ENCODE measurements at places on chromosomes 1 and 21.

- DNase-seq, result no peak
Observed at GRCh38 chr1:45891087-45891486, 87.7 kb downstream of the MAST2 start.

DNA sequence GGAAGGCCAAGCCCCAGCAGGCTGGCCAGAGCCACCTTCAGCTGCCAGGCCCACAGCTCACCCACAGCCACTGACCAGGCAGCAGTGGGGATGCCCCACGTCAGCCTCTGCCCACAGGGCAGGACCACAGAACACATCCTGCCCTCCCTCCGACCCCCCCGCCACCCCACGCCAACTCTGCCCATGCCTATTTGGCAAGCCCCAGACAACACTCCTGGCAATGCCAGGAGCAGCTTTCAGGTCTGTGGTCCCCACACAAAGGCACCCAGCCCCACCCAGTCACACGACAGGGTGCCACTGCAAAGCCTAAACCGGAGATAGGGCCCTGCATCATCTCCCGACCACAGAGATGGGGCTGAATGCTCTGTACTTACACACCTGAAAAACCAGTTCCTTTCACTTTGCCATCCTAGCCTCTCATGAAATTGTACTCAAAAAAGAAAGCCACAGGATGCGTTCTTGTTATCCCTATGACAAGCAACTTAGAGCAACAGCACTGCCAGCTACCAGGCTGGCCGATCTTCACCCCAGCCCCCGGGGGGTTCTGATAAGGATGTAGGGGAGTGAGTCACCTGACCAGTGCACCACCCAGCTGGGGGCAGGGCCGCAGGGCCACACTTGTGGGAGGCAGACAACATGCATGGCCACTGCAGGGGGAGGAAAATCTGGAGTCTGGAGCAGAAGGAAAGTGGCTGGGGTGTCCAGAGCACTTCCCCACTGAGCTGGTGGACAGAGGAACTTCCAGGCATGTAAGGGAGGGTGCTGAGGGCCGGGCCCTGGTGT, 36.2 kb downstream of the UBE2G2 start:
- DNase-seq, result peak; percentile 42

DNA sequence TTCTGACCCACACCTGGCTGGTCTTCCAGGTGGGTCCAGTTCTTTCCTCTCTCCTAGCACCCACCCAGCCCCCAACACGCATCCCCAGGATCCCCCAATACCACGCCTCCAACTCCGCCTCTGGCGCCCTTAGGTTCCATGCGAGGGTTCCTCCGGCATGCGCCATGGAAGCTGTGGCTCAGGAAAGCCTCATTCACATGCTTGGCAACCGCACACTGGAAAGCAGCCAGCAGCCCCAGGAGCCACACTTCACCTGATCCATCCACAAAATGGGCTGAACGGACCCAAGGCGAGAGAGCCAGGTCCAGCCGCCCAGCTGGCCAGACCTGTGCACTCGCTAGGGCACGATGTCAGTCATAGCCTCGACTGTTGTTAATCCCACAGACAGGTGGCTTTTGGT, 161.2 kb downstream of the PSMG1 start:
- no peak for DNase-seq

- no peak for DNase-seq
Observed at GRCh38 chr1:5620418-5620817, 371.8 kb downstream of the NPHP4 start.

GRCh38 chr1:3013371-3014049, 7.8 kb upstream of the ACTRT2 start:
- DNase-seq, result no peak

DNA sequence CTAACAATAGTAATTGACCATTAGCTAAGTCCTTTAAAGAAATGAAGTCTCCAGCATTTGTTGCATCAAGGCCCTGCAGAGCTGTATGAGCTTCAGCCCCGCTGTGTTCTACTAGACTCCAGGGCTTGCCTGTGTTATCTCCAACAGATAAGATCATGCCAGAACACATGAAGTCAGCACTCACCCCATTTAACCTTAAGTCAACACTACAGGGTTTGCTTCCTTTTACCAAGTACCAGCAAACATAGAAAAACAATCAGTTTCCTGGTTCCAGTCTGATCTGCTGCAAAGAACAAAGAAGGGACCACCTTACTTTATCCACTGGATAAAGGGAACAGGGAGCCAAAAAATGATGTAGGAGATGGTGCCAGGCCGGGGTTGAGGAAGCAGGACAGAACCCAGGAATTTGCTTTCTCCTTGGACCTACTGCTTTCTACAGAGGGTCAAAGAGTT, 41.3 kb upstream of the ENAH start:
- DNase-seq, result no peak

Data from GM12865 (cell line).